Activated CD4-positive, alpha-beta T cell treated with anti-CD3 and anti-CD28 coated beads, Interleukin-2, amount 50 U/mL, for 16 hours (primary cell): ENCODE measurements at places on chromosomes 2 and 18.

GRCh38 chr2:12176623-12177454, 430.4 kb downstream of the LPIN1 start:
- DNase-seq, result no peak

- no peak for DNase-seq
These were observed 34.5 kb downstream of the HS1BP3 start for GRCh38 chr2:20616341-20616871.

DNA sequence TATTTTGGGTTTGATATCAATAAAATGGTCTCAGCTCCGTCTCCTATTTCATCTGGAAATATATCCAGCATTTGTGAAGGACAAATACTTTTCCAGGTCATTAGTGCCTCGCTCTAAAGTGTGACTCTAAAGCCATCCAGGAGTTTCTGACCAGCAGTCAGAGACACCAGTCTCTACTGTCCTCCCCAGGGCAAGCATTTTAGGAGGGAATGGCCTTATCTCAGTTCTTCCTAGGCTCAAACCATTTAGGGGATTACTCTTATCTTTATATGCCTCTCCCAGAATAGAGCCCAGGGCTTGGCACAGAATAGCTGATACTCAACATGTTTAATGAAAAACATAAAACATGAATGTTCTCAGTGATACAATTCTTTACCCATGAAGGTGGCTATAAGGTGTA, 187.6 kb downstream of the NAPG start:
- no peak for DNase-seq

GRCh38 chr2:26745609-26746327, 18.3 kb upstream of the SLC35F6 start:
- peak; percentile 77 for DNase-seq

DNA sequence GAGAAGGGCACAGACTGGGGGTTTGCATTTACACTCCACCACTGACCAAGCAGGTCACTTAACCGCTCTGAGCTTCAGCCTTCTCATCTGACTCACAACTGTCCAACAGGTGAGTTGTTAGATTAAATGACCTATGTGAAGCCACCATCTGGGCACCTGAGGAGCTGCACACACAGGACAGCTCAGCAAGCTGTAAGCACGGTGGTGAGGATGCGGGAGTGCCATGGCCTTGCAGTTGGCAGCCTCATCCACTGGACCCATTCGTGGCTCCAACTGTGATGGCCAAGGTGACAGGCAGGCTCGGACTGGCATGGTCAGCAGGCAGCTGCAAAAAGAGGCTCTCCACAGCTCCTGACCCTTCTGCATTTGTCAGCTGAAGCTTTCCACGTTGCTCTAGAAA, 23.3 kb upstream of the AMMECR1L start:
- no peak for DNase-seq

DNA sequence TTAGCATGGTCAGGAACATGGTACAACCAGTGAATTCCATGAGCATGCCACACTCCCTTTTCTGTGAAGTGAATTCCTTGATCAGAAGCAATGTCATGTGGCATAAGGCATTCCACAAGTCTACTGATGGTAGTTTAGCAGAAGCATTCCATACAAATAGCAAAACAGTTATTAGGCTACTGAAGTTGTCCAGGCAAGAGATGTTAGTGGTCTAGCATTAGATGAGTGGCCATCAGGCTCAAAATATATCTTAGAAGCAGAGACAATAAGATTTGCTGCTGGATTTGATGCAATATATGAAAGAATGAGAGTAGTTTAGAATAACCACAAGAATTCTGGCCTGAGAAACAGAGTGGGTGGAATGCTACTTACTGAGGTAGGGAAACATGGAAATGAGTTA, 355.3 kb upstream of the NRXN1 start:
- DNase-seq, result no peak

GRCh38 chr2:178204977-178205376, 10.7 kb downstream of the OSBPL6 start:
- no peak for DNase-seq

DNA sequence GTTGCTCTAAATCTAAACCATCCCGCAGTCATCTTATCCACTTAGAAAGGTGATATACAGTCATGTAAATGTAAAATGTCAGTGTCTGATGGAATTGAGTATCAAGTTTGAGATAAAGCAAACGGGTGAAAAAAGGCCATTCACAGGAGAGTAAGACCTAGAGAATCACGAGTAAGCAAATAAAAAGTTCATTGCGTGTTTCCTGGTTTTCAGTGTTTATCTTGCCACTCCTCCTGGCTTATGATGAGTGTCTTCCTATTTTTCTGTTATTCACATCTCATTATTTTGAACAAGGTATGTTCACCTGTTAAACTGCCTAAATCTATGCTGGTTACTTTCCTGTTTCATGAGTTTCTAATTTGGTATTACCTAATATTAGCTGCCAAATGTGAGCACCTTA, 68.8 kb downstream of the ITGA4 start:
- no peak for DNase-seq

DNA sequence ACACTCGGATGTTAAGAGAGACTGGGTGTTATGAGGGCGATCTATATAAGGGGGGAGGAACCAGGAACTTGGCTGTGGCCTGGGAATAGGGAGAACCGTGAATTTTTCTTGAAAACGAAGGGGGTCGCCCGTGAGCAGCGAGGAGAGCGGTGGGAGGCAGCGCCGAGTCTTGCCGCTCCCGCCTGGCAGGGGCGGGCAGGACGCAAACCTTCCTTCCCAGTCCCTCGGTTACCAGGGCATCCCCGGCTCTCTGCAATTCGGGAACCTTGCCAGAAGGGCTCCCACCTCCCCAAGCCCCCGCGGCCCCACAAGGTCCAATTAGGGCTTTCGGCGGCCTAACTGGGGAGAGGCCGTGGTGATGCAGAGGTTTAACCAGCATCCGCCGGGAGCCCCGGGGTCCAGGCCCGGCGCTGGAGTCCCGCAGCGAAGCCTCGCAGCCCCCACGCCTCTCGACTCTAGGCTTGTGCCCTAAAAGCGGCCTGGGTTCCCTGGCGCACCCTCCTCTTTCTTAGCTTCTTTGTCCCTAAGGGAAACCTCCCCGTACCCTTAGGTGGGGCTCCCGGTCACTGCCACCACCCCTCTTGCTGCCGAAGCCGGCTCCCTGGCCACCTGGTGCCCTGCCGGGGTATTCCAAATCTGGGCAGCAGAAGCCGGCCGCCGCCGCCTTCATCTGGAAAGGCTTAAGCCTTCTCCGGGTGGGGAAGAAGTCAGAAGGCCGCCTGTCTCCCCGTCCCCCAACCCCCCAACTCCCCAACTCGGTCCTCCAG, 680 bp upstream of the FHOD3 start:
- no peak for DNase-seq

DNA sequence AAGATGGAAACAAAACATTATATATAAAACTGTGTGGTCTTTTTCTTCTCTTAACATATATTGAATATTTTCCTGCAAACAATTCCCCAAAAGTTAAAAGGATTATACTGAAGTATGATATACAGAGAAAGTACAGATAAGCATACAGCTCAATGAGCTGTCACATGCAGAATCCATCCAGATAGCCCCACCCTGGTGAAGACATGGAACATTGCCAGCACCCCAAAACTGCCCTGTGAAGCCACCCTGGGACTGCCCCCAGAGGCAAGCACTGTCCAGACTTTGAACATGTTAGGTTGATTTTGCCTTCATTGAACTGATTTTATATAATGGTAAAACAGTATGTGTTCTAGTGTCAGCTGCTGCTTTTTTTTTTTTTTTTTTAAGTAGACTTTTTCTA, 112.3 kb upstream of the IL1R2 start:
- no peak for DNase-seq

DNA sequence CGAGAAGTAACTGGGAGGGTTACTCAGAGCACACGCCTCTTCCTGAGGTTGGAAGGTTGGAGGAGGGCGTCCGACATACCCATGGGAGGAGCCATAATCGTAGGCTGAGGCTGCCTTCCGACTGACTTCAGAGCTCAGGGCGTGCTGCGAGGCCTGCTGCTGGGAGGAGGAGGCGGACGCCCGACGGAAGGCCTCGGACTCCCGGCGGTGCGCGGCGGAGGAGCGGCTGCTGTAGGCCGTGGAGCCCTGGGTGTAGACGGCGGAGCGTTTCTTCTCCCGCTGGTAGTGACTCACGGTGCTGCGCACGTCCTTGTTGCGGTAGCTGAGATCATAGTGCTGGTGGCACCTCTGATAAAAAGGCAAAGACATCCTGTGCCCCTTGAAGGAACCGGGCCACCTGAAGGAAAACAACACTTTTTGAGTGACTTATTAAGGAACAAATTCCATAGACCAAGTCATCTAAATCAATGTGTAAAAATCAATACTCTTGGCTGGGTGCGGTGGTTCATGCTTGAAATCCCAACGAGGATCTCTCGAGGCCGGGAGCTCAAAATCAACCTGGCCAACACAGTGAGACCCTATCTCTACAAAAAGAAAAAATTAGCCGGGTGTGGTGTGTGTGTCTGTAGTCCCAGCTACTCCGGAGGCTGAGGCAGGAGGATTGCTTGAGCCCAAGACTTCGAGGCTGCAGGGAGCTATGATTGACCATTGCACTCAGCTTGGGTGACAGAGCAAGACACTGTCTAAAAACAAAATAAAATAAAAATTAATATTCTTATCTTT, 4.7 kb downstream of the MYOM1 start:
- DNase-seq, result no peak

DNA sequence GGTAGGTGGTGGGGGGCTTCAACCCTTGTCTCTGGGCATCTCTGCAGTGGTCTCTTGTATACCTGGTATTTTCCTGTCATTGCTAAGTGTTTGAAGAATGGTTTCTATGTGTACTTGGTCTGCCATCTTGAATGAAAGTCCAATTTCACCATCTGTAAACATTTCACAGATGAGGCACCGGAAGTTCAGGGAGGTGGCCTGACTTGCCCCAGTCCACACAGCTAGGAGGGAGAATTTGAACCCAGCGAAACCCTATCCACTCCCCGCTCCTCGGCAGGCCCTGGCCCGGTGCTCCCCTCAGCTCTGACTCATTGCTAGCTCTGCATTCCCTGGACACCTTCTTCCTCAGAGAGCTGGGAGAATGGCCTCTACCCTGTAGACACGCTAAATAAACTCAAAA, 30.5 kb downstream of the ZAP70 start:
- no peak for DNase-seq

- DNase-seq, result no peak
These were observed 7.0 kb downstream of the C2orf81 start for GRCh38 chr2:74414441-74414840.

GRCh38 chr2:78896536-78896935, 129.0 kb upstream of the REG3G start:
- DNase-seq, result no peak

GRCh38 chr2:50529600-50530218, 502.2 kb downstream of the NRXN1 start:
- peak; percentile 39 for DNase-seq

- no peak for DNase-seq
These were observed 20.8 kb upstream of the MYO3B start for GRCh38 chr2:170157025-170157684.

- DNase-seq, result no peak
These were observed 688 bp upstream of the WDR33 start for GRCh38 chr2:127811397-127812321.

GRCh38 chr2:195312662-195313061, 344.4 kb upstream of the SLC39A10 start:
- no peak for DNase-seq

- no peak for DNase-seq
These were observed 51.4 kb downstream of the LPIN1 start for GRCh38 chr2:11797846-11798245.

- no peak for DNase-seq
These were observed 118.8 kb downstream of the RTN4 start for GRCh38 chr2:54931473-54931872.

DNA sequence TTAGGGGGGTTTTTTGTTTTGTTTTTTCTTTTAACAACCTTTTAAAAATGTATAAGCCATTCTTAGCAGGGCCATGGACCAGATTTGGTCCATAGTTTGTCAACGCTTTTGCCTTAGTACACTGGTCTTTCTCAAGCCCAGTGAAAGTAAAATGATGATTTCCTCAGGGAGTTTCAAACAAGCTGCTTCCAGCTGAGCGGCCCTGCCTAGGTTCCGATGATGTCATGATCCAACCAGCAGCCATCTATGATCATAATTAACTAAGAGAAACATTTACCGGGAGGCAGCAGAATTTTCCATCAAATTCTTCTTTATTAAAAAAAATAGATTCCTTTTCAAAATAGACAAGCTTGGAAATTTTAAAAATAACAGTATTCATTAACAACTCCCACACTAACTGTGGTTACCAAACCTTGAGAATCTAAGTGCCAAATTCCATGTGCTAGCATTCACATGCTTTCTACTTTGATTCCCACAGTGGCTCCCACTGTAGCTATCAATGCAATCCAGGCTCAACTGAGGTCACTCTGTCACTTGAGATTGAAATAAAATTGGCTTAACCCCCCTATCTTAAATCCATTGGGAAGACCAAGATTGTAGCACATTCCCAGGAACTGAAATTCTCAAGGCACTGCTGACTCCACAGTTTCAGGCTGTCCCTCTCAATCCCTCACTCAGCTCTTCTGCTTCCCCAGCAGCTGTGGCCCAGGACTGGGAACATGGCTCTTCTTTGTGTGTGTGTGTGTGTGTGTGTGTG, 148.9 kb downstream of the RNF152 start:
- no peak for DNase-seq

DNA sequence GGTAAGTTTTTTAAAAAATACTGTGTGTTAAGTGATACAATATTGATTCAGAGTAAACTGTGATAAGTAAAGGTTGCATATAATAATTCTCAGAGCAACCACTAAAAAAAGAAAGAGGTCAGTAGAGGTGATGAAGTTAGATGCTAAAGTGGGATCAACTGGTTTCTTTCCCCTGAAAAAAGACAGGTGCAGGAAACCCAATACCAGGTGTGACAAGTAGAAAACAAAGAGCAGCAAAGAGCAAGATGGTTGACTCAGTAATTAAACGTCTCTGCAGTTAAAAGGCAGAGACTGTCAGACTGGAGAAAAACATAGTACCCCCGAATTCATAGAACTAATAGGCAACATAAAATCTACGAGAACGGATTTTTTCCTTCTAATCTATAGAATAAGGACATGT, 128.3 kb downstream of the ATP9B start:
- no peak for DNase-seq

- no peak for DNase-seq
These were observed 7.9 kb downstream of the AFTPH start for GRCh38 chr2:64532030-64532429.

DNA sequence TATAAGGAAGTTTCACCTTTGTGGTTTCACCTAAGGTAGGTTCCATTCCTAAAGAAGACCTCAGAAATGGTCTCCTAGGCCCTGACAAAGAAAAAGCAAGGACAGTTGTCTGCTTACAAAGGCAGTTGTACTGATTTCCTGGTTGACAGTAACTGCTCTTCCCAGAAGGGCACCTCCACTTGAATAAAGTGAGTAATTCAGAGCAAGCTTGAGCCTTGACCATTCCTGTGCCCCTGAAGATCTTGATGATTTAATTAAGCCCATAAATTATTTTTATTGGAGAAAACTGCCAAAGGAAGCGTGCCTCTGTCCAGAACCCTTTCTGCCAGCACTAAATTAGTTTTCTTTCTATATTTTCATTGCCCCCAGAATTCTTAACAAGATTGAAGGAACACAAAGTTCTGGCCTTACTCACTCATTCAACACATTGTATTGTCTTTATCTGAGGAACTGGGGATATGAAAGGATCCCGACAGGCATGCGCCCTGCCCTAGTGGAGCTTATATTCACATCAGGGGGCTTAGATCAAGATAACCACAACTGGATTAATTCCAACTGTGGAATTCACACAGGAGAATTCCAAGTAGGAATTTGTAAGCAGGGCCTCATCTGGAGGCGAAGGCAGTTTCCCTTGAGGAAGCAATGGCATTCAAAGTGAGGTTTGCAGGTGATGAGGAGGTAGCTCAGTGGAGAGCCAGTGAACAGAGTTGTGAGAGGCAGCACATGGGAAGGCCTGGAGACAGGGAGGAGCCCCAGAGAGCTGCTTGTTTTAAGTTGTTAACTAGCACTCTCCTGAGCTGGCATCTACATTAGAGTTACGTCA, 21.2 kb downstream of the PTRHD1 start:
- DNase-seq, result no peak
